ENCODE measurements at places on chromosomes 3 and 15. TPM values are rescaled to one million over a fixed set of nuclear protein-coding genes. Genes with fewer than 3 reads are reported as not detected.

Gene HTR3E
- not detected for total RNA-seq

Gene GOLGA6D
- not detected for total RNA-seq

Gene DUOXA1
- total RNA-seq = not detected

Gene ZNF80
- not detected for total RNA-seq

Gene LYZL4
- total RNA-seq = not detected

Gene FRMD5
- total RNA-seq = 14.2 TPM

Gene C2CD4A
- total RNA-seq = under 0.01 TPM

Gene TEX55
- total RNA-seq = not detected

Gene SPATA16
- not detected for total RNA-seq

Gene SUSD5
- total RNA-seq = 11.7 TPM

Gene ZFAND6
- total RNA-seq = 143 TPM

Gene SLCO2A1
- not detected for total RNA-seq

Gene ATP2B2
- total RNA-seq = not detected

Gene CSPG4
- total RNA-seq = 100 TPM

Gene ZNF770
- total RNA-seq = 31.8 TPM

Gene TNNC1
- not detected for total RNA-seq

Gene RAB6B
- total RNA-seq = 2.7 TPM

Gene TLR9
- not detected for total RNA-seq

Gene ITIH1
- not detected for total RNA-seq

Gene C3orf49
- total RNA-seq = not detected
